ENCODE measurements at places on chromosomes 7 and 10.
A peak's percentile ranks its signal among the peaks of the same experiment; 100 is the strongest.

- no peak for DNase-seq
These were observed 114.0 kb upstream of the HGF start for GRCh38 chr7:81883801-81884393.

GRCh38 chr10:96306516-96306915, 2.3 kb downstream of the DNTT start:
- DNase-seq: no peak

DNA sequence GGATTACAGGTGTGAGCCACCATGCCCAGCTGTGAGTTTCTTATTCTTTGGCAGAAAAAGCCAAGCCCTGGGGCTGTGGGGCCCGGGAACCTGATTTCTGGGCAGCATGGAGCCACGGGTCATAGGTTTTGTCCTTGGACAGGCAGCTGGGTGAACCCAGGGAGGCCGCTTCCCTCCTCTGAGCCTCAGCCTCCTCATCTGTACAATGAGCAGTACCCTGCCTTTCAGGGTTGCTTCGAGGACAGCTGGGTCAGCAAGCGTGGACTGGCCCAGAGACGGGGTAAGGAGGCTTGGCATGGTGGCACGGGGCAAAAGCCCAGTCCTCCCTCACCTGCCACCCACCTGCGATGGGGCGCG, 84.1 kb upstream of the GNA12 start:
- DNase-seq: no peak

- DNase-seq: peak; percentile 4
These were observed 53.7 kb upstream of the MACC1 start for GRCh38 chr7:20270867-20271266.

DNA sequence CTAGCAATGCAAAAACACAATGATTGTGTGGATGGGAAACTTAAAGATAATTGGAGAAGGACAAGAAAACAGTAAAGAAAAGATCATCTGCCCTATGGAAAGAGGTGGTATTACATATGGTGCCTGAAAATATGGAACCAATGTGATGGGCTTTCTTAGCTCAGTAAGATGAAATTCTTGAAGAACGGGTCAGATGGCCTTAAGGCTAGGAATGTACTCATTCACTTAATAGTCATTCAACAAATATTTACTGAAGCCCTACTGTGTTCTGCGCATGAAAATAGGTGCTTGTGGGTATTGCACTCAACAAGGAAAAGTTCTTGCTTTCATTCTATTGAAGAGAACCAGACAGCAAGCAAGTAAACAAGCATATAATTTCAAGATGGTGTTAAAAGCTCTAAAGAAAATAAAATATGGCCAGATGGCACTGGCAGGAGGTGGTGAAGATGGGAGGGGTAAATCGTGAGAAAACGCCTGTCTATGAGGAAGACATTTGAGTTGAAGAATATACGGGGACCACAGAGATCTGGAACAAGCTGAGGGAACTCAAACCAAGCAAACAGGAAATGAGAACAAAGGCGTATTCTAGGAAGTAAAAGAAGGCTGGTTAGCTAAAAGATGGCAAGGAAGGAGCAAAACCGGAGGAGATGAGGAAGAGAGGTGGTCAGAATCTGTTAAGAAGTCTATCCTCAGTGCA, 179.7 kb downstream of the ANK3 start:
- DNase-seq: no peak

- DNase-seq: no peak
These were observed 235.2 kb upstream of the GRB10 start for GRCh38 chr7:51017576-51018535.

- no peak for DNase-seq
These were observed 266.3 kb upstream of the ZMIZ1 start for GRCh38 chr10:78802431-78802830.

DNA sequence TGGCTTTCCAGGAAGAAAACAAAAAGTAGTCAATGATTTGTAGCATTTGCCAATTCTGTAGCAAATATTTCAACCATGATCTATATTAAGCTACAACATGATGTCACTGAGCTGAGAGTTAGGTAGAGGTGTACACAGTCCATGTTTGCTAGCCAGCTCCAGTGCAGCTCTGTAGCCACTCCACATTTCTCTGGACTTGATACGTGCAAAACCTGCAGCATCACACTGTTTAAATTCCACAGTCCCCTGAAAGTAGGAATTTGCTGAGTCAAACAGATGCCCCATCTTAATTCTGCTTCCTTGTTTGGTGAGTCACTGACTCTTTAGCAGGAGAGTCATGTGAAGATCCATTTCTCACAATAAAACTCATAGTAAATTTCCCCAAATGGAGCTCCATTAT, 89.8 kb upstream of the LRRTM3 start:
- peak; percentile 24 for DNase-seq

- DNase-seq: no peak
These were observed 6.3 kb upstream of the C7orf33 start for GRCh38 chr7:148584154-148584827.

DNA sequence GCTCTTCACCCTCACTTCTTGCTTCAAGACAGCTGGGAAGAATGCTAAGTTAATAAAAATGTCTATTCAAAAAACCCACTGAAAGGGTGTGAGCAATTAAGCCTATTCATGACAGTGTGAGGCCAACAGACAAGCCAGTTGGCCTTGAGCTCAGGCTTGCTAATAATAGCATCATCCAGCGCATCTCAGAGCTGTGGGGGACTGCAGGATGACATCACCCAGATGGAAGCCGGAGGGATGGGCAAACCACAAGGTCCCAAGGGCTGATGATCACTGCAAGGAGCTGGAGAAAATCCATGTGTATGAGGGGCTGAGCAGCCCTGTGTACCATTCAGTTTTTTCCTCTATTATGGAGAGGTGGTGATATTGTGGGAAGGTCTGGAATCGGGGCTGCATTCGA, 770.4 kb downstream of the TNS3 start:
- DNase-seq: peak; percentile 43

GRCh38 chr10:64515970-64516699, 994.9 kb downstream of the REEP3 start:
- DNase-seq: peak; percentile 52

- DNase-seq: peak; percentile 78
These were observed 34.8 kb downstream of the KLF6 start for GRCh38 chr10:3750006-3750816.

DNA sequence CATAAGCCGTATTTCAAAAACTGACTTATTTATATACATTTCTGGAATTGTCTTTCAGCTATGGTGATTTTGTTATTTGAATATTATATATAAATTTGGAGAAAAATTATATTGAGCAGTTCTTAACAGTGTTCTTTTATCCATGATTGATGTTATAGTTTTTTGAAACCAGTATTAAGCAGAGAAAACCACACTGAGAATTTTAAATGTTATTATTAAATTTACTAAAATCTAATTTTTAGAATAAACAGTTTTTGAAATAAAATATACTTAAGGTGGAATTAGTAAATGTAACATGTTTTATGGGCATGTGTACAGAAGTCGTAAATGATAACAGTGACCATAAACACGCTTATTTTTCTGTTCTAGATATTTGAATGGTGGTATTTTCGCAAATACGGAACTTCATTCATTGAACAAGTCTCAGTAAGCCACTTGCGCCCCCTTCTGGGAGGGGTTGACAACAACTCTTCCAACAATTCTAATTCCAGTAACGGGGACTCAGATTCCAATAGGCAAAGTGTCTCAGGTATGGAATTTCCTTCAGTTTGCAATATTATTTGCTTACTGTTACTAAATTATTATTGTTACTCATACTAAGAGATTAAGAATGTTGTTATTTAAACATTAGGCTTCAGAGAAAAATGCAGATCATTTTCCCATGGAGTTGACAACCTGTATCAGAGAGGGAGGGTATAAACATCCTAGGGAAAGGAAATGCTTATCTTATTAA, 166.1 kb downstream of the ST7 start:
- DNase-seq: peak; percentile 61

GRCh38 chr10:60870416-60870728, 73.6 kb downstream of the RHOBTB1 start:
- DNase-seq: no peak

DNA sequence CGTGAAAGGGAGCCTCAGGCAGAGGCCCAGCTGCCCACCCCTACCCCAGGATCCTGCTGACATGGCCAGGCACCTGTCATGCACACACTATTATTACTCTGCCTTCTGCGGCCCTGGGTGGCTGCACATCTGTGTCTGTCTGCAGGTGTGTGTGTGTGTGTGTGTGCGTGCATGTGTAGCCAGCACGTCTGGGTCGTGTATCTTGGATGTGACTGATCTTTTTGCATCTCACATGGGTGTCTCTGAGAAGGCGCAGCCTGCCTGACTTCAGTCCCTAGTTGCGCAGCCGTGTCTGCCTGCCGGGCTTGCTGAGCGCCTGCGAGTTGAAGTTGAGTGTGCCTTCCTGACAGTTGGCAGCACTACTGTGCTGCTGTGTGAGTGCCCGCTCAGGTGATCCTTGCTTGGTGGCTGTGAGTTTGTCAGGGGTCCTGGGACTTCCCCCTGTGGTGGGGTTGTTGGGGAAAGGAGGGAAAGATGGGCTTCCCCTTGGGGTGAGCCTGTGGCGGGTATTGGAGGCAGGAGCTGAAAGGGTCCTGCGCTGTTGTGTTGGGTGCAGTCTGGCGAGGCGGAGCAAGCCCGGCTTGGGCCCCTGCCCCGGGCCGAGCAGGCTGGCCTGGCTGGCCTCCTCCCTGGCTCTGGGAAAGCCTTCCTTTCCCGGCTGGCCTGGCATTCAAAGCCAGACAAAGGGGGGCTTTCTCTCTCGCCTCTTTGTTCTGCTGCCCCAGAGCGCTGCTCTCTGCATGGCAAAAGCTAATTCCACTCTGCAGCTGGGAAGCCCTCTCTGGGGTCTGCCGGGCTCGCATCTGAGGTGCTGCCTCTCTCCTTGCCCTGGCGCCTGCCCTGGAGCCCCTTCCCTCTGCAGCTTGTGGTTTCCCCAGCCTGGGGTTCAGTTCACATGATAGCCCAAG, 4.9 kb downstream of the TRIM8 start:
- DNase-seq: no peak

DNA sequence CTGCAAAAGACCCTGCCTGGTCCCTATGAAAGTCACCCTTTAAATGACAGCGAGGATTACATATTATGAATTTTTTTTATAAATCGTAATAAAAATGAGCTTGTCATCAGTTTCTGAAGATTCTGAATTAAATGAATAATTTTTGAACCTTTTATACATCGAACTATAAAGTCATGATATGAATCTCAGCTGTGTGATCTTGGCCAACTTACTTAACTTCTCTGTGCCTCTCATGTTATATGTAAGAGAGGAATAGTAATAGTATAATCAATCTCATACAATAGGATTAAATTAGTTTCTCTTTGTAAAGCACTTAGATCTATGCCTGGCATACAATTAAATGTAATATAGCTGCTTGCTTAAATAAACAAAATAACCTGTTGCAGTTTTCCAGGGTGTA, 5.3 kb upstream of the ATOH7 start:
- DNase-seq: no peak

DNA sequence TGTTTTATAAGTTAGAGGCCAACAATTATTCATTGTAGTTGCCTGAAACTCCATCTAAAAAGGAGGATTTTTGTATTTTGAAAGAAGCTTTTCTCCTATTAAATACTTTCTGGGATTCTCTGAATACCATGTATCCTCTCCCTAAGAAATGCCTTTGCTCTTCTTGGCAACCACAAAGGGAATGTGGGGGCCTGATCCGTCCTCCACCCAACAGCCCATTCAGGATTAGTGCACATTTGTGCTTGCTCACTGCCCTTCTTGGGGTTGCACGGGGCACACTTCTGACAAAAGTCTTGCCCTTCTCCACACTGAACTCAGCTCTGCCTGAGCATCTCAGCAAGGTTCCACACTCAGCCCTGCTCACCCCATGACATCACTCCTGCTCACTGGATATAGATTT, 194.2 kb downstream of the SLC25A13 start:
- DNase-seq: no peak

- peak; percentile 84 for DNase-seq
These were observed 157.4 kb downstream of the ST7 start for GRCh38 chr7:117110480-117111315.

- DNase-seq: no peak
These were observed 78.0 kb upstream of the GAD2 start for GRCh38 chr10:26138613-26139012.

DNA sequence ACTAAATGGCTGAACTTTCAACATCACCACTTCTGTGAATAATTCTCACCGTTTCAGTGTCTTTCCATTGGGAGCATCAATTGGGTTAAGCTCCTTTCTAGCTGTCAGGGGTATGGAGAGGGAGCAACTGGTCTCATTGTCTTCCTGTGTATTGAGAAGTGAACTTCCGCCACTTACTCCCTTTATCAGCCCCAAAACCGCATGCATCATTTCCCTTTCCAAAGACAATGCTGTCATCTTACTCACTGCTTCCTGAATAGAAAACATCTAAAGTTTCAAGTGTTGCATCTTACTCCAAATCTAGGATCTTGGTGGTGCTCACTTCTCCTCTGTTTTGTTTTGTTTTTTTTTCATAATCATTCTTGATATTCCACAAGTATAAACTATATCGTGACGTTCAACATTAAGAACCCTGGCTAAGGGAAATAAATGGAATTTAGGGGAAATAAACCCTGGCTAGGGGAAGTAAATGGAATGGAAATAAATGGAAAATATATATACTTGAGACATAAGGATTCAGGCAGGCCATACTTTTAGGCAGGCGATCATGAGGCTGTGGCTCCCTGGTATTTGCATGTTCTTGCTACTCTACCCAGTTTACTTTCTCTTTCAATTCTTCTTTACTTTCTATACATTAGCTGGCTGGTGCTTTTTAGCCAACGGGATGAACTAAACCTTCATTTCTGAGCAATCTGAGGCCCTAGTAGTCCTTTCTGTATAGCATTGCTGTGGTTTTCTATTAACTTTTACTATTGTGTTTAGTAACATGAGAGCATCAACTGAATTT, 371.9 kb downstream of the BMPER start:
- DNase-seq: no peak
